ENCODE measurements at places on chromosomes 3 and 15.
A peak's percentile ranks its signal among the peaks of the same experiment; 100 is the strongest.

- DNase-seq, result no peak
These were observed 15.6 kb upstream of the TMEM40 start for GRCh38 chr3:12774619-12775018.

DNA sequence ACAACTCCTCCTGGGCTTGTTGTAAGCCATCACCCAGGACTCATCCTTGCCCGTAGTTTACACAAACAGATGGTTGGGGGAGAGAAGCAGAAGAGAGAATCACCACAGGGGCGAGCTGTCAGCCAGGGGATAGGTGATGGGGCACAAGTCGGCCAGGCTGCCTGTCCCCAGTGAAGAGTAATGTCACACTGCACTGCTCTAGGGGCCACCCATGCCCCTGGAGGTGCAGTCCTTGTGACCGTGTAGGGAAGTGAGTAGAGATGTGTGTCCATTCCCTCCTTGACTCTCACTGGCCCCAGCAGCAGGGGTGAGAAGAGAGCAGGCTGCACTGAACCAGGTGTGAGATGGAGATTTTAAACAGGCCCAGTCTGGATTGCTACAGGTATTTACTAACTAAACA, 17.1 kb upstream of the PRSS50 start:
- no peak for DNase-seq

- no peak for DNase-seq
These were observed 8.4 kb downstream of the ST6GAL1 start for GRCh38 chr3:186938716-186939115.

GRCh38 chr15:31034152-31034551, 42.7 kb upstream of the MTMR10 start:
- no peak for DNase-seq

GRCh38 chr3:11499144-11499543, 144.6 kb downstream of the VGLL4 start:
- DNase-seq, result no peak

DNA sequence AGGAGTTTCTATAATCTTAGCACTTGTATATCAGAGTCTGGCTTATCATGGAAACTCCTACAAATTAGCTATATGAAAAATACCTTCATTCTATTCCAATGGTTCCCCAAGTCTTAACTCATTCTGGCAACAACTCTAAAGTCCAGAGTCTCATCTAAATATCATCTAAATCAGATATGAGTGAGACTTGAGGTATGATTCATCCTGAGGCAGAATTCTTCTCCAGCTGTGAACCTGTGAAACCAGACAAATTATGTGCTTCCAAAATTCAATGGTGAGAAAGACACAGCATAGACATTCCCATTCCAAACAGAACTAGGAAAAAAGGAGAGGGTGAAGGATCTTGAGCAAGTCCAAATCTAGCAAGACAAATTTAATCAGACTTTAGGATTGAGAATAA, 138.8 kb downstream of the THRB start:
- no peak for DNase-seq

DNA sequence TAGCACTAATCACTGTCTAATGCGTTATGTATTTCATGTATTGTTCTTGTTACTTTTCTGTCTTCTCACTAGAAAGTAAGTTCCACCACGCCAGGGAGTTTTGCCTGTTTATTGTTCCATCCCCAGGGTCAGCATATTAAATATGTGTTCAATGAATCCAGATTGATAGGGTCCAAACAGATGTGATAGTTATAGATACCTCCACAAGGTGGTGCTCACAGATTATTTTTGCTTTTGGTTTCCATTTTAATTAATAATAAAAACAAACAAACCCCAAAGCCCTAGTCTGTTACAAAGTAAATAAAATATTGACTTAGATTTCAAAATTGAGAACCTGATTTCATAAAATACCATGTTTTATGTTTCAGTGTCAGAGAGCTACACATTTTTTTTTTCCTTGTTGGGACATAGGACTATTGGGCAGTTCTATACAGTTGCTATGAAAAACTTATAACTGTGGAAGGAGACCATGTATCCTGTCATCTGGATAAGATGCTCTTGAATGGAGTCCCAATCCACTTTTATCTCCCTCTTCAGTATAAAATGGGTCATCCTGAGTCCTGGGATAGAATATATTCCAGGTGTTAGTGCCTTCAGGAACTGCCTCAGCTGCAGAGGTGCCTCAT, 12.4 kb downstream of the OTOL1 start:
- DNase-seq, result no peak

- no peak for DNase-seq
These were observed 59.1 kb upstream of the COL8A1 start for GRCh38 chr3:99579246-99579645.

- no peak for DNase-seq
These were observed 159.5 kb downstream of the PLCH1 start for GRCh38 chr3:155585384-155585783.

GRCh38 chr15:63503739-63504246, 600 bp upstream of the USP3 start:
- DNase-seq, result peak; percentile 69

GRCh38 chr15:38192496-38192895, 60.1 kb upstream of the SPRED1 start:
- no peak for DNase-seq

DNA sequence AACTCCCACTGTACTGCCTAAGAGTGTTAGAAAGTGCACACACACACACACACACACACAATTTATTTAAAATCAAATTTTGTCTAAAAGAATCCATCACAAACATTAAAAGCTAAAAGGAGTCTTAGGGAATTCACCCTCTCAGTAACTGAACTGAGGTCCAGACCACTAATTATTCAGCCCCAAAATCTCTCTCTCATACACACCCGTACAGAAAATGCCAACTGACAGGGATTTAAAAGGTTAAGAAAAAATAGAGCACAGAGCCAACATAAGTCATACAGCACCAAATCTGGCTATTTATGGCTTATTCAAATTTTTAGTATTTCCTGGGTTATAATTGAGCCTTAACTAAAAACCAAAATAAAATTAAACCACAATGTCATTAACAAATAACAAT, 20.7 kb downstream of the GBE1 start:
- no peak for DNase-seq

GRCh38 chr3:47678446-47679338, 100.0 kb upstream of the CSPG5 start:
- DNase-seq, result no peak

GRCh38 chr15:55959744-55960447, 33.5 kb downstream of the NEDD4 start:
- no peak for DNase-seq

DNA sequence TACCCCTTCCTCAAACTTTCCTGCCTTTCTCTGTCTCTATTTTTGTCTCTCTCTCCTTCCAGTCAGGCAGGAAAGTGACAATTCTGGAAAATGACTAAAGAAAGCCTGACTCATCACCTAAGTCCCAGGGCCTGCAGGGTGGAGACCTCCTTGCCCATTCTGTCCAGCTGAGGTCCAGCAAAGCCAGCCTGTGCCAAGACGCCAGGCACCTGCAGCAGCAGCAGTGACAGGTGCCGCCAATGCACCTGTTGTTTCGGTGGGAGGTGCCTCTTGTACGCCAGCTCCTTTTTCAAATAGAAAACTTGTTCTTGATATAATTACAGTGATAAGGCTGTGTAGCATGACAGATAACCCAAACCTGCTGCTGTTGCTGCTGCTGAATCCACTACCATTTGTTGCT, 501.3 kb downstream of the NTRK3 start:
- DNase-seq, result no peak

DNA sequence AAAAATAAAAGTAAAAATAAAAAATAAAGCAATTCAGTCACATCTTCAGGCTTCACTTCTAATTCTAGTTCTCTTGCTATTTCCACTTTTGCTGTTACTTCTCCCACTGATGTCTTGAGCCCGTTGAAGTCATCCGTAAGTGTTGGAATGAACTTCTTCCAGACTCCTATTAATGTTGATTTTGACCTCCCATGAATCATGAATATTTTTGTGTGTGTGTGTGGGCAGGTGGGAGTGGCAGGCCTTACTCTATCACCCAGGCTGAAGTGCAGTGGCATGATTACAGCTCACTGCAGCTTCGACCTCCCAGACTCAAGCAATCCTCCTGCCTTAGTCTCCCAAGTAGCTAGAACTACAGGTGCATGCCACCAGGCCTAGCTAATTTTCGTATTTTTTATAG, 10.7 kb downstream of the USP4 start:
- no peak for DNase-seq

GRCh38 chr3:83514130-83514914, 1444.5 kb upstream of the CADM2 start:
- DNase-seq, result no peak

DNA sequence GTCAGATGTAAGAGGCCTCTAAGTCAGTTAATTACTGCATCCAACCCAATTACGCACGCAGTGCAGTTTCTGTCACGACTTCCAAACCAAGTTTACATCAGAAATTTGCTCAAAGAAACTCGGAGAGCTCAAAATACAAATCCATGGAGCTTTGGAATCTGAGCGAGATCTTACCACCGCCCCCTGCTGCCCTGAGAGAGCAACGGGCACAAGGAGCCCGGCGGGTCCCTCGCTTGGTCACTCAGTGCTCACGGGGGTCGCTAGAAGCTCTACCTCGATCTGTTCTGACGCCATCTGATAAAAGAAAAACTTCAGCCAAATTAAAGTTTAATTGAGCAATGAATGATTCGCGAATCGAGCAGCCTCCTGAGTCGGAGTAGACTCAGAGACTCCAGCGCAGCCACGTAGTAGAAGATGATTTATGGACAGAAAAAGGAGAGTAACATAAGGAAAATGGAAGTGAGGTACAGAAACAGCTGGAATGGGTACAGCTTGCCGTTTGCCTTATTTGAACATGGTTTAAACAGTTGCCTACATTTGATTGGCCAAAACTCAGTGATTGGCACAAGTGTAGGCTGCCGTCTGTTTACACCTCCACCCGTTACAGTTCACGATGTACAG, 232.7 kb upstream of the ATP10A start:
- no peak for DNase-seq

Measured in putamen (tissue), 1 donor.